Left ventricle myocardium inferior (tissue), 1 donor: ENCODE measurements at places on chromosomes 2 and 18. TPM values are rescaled to one million over a fixed set of nuclear protein-coding genes. Genes with fewer than 3 reads are reported as not detected.

Gene FER1L5
- 0.05 TPM for total RNA-seq

Gene TOGARAM2
- 51.9 TPM for total RNA-seq

Gene TMEM178A
- total RNA-seq = 3.6 TPM

DNA sequence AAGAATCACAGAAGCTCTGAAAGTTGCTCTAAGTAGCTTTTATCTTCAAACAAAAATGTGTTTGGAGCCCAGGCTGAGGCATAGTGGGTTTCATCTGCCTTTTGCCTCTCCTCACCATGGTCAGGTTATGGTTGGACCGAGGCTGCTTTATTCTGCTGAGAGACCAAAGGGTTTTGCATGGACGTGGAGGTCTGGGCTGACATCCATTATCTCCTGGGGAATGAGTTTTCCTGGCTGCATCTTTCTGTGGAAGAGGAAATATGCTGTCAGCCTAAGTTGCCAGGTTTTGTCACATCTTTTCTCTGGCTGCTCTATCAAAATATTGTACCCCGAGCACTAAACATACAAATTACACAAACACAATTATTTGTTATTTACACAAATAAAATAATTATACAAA, 223.2 kb downstream of the LDLRAD4 start:
- peaks cover 48% of the 10 kb centered on the region for H3K4me1 ChIP-seq
- H3K27me3 ChIP-seq = no peaks in the 10 kb centered on the region
- H3K27ac ChIP-seq = no peak overlapping the region
- DNase-seq = no peak
- H3K36me3 ChIP-seq = peaks cover 5% of the 10 kb centered on the region

DNA sequence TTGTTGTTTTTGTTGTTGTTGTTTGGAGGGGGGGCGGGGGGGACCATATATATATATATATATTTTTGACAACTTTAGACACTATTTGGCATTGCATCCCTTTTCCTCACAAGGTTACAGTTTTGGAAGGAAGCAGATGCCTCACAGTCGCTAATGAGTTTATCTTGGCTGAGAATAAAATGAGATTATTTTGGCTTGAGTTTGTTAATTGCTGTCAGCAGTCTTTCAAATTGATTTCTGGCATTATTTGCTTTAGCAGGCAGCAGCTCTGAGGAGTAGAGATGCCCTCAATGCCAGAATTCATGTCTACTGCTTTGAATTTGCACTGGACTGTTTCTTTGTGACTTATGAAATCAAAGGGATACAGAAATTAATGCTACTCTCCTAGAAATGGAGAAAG, 595.2 kb upstream of the HNMT start:
- H3K27me3 ChIP-seq = no peaks in the 10 kb centered on the region
- no peak for DNase-seq
- no peak overlapping the region for H3K27ac ChIP-seq
- H3K4me3 ChIP-seq = no peak overlapping the region
- H3K36me3 ChIP-seq = no peaks in the 10 kb centered on the region

DNA sequence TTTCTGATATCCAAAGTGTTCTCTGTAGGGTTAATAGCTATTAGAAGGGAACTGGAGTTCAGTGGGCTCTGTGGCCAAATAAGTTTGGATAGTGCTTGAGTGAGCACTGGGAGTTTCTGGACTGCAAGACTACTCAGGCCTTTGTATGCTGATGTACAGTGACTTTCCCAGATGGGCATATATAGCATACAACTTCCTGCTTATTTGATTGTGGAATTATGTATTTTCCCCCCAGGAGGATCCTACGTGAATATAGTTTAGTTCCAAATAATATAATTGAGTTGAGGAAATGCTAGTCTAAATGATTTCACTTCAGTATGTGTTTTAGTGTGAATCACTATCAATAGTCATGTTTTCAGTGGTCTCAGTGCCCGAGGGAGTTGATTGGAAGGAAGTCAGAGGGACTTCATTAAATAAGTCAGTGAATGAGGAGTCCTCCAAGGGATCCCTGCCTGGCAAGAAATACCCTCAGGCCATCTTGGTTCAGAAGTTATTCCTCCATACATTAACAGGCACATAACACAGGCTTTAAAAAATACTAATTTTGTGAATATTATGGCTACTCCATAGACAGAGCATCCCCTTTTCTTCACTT, 251.4 kb downstream of the PRKCE start:
- DNase-seq = no peak
- H3K27ac ChIP-seq = no peak overlapping the region
- no peaks in the 10 kb centered on the region for H3K36me3 ChIP-seq
- H3K27me3 ChIP-seq = no peaks in the 10 kb centered on the region
